ENCODE measurements at places on chromosomes 3 and 15. TPM values are rescaled to one million over a fixed set of nuclear protein-coding genes. Genes with fewer than 3 reads are reported as not detected.

DNA sequence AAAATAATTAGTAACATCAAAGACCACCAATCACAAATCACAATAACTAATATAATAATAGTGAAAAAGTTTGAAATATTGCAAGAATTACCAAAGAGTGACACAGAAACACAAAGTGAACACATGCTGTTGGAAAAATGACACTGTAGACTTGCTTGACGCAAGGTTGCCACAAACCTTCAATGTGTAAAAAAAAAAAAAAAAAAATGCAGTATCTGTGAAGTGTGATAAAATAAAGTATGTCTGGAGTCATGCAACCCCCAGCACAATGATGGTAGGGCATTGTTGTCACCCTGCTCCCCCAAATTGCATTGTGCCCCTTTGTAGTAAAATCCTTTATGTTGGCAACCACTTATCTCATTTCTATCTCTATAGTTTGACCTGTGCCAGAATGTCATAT, 190.6 kb downstream of the PLCL2 start:
- peaks cover 8% of the 10 kb centered on the region for H3K4me1 ChIP-seq
- H3K27ac ChIP-seq, result no peak overlapping the region
- no peak for DNase-seq
- no peaks in the 10 kb centered on the region for H3K36me3 ChIP-seq
- no peaks in the 10 kb centered on the region for H3K27me3 ChIP-seq

The GOLGA8S gene
- total RNA-seq, result 0.05 TPM

The ABHD17C gene
- 2.0 TPM for total RNA-seq

The PDZRN3 gene
- 4.3 TPM for total RNA-seq

The PLOD2 gene
- 18.0 TPM for total RNA-seq

The H1-8 gene
- 0.09 TPM for total RNA-seq

DNA sequence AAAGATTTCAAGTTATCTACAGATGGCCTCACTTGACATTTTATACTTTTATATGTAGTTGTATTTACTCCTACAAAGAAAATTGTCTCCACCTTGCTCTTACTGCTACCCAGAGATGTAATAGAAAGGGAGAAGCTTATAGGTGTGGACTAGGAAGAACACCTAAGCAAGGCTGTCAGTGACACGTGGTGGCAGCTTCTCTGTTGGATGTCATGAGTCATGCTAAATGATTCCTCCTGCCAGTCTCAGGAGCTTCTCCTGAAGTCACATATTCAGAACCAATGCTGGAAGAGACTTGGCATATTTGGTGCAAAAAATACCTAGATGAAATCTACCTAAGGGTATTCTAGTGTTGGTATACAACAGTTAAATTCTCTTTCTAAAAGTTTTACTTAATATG, 184.7 kb downstream of the LRRC3B start:
- no peak overlapping the region for H3K27ac ChIP-seq
- H3K36me3 ChIP-seq, result no peaks in the 10 kb centered on the region
- no peaks in the 10 kb centered on the region for H3K27me3 ChIP-seq
- H3K4me3 ChIP-seq, result no peak overlapping the region
- DNase-seq, result no peak

Data from thymus (tissue), 14 donors.